Brain (organoid and tissue), 16 donors: ENCODE measurements at places on chromosomes 11 and 22. TPM values are rescaled to one million over a fixed set of nuclear protein-coding genes. Genes with fewer than 3 reads are reported as not detected.
A peak's percentile ranks its signal among the peaks of the same experiment; 100 is the strongest.

DNA sequence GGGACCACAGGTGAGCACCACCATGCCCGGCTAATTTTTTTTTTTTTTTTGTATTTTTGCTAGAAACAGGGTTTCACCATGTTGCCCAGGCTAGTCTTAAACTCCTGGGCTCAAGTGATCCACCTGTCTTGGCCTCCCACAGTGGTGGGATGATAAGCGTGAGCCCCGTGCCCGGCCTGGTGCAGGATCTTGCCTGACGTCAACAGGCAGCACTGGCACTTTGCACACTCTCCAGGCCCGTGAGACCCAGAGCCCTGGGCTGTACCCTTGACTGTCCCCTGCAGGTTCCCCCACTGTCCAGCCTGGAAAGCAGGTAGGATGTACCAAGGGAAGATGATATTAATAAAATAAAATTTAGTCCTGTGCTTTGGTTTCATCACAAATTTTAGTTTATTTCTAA, 29.1 kb upstream of the PANX2 start:
- DNase-seq, result no peak

DNA sequence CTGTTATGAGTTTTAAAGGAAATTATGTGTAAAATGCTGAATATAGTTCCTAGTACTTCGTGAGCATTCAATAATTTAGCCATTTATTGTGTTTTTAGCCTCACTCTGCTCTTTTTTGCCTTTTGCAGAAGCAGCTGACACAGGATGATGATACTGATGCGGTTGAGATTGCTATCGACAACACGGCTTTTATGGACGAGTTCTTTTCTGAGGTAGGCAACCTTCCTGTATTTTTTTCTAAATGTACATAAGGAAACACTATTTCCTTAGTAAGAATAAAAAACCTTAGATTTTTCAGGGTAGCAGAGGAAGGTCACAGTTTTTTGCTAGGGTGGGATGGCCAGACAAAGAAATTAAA, 17.9 kb downstream of the STX3 start:
- no peak for DNase-seq

DNA sequence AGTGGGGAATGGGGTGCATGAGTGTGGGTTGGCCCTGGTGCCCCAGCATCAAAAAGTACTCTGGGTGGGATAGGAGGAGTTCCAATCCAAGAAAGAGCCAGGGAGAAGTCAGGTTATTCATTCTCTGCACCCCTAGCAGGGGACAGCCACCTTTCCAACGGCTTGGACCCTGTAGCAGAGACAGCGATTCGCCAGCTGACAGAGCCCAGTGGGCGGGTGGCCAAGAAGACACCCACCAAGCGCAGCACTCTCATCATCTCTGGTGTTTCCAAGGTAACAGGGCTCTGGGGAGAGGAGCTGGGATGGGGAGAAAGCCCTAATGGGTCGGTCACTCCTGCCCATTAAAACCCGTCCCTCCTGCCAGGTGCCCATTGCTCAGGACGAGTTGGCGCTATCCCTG, 6.6 kb downstream of the C2CD2L start:
- DNase-seq, result no peak

DNA sequence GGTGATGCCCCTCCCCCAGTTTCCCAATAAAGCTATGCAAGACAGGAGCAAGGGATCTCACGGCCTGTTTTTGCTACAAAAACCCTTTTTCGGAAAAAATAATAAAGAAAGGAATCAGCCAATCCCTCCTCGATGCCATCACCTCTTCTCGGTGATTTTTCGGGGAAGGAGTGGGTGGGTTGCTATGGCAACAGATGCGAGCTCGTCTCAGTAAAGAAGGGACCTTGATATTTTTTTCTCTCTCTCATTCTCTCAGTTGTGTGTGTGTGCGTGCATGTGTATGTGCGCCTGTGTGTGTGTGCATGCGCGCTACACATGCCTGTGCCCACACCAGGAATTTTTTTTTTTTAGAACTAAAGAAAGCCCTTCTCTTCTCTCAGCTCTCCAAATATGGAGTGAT, 3.8 kb upstream of the NPAS4 start:
- DNase-seq, result peak; percentile 93

The HDAC10 gene
- polyA plus RNA-seq, result 14.3 TPM

The OR5T3 gene
- not detected for polyA plus RNA-seq

DNA sequence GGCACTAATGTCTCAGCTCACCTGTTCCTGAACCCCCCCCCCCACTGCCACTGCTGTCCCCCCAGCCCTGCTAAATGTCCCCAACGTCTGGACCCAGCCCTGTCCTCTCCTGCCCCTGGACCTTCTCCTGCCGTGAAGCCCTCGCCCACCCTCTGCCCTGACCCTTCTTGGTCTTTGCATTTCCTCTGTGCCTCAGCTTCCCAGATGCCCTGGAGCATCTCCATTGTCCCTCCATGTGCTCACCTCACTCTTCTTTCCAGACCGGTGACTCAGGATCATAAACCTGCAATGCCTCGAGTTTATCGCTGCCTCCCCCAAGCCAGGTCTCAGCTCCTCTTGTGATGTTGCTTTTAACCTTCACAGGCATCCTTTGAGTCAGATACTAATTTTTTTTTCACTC, 416.4 kb downstream of the BRD1 start:
- no peak for DNase-seq

DNA sequence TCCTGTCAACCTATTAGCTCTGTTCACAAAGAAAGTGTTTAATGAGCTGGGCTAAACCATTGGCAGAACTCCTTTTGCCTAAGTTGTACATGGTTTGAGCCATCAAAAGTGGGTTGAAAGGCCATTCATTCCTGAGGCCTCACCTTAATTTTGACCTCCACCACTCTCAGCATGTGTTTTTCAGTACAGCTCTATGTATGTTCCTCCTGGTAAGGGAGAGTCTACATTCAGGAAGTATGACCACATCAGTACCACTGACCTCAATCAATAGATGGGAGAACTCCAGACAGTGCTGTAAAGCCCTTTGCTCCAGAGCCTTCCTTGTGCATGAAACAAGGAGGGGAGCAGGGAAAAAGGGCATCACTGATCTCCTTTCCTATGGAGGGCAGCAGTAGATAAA, 87.8 kb upstream of the CARD18 start:
- DNase-seq, result no peak

The CSRP3 gene
- polyA plus RNA-seq, result not detected
